ENCODE measurements at places on chromosomes 2 and 18.

DNA sequence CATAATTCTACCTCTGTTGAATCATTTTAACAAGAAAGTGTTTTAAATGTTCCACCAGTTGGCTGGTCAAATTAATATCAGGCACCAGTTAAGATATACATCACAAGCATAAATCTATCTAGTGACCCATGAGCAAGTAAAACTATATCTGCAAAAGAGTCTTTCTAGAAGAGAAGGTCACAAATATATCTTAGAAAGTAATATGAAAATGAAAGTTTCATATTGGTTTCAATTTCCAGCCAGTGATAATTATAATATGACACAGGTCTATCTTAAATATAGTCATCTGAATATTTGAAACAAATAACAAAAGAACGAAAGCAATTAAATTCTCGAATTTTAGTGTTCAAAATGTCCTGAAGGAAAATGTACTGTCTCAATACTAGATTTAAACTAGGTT lies 282.5 kb upstream of the KYNU start:
- DNase-seq: no peak

DNA sequence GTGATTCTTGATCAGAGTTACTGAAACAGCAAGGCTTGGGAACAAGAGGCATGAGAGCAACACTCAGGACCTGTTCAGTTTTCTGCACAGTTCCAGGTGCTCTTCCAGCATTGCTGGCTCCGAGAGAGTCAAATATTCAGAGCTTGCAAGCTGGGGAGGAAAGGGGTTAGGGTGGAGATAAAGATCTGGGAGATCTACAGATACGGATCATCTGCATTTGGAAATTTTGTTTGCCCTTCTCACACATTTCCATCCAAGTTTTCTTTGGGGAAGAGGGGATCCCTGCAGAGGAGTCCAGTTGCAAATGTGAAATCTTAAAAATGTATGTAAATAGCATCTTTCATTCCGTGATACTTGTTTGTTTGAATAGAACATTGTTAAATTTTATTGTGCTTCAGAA lies 108.2 kb downstream of the NEDD4L start:
- DNase-seq: no peak

DNA sequence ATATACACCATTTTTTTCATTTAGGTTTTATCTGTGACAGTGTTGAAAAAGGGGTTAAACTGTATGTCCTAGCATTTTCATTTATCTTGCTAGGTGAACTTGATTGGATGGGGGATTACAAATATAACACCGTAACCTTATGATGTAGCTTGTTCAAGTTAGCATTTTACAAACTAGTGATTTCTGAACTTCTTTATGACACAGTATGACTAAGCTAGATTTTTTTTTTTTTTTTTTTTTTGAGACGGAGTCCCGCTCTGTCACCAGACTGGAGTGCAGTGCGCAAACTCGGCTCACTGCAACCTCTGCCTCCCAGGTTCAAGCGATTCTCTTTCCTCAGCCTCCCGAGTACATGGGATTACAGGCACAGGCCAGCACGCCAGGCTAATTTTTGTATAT lies 47.1 kb downstream of the KCMF1 start:
- DNase-seq: no peak

DNA sequence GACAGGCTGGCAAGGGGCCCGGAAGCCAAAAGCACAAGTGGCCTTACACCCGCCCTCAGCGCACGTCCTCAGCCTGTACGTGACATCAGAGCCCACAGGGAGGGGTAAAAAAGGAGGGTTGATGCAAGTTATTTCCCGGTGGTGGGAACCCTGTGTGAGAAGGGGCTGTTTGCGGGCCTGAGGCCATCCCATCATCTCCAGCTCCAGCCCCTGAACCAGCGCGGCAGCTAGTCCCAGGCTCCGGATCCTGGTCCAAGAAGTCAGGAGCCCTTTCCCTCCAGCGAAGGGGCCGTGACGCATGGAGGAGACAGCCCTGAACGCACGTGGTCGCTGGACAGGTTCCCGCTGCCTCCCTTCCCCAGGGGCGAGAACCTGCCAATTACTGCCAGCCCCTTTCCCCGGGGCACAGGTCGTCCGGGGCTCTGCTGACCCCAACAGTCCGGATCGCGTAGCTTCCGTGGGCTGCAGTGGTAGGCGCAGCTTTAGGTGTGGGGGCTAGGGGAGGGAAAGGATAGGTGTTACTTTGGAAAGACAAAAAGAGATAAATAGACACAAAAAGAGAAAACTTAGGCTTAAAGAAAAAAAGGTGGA lies 1.3 kb upstream of the LRP2 start:
- peak; percentile 19 for DNase-seq

GRCh38 chr2:96754317-96754716 lies 6.4 kb upstream of the CNNM4 start:
- DNase-seq: no peak

- DNase-seq: no peak
Observed at GRCh38 chr2:129231924-129232323, 747.5 kb upstream of the RAB6C start.

Measured in CD4-positive, alpha-beta T cell treated with Interleukin-15 for 1 hour (primary cell).